ENCODE measurements at places on chromosomes 7 and 10. TPM values are rescaled to one million over a fixed set of nuclear protein-coding genes. Genes with fewer than 3 reads are reported as not detected.

PRTFDC1 gene
- total RNA-seq, result 0.29 TPM

CNNM1 gene
- total RNA-seq, result not detected

WAC gene
- total RNA-seq, result 84.1 TPM

NME8 gene
- total RNA-seq, result not detected

CSGALNACT2 gene
- total RNA-seq, result 27.6 TPM

CEP55 gene
- total RNA-seq, result 2.1 TPM

CPA1 gene
- total RNA-seq, result 6.5 TPM

BEND7 gene
- total RNA-seq, result 11.2 TPM

FOXI2 gene
- not detected for total RNA-seq

RELN gene
- total RNA-seq, result 0.05 TPM

SPACDR gene
- 0.31 TPM for total RNA-seq

SPDYE2B gene
- total RNA-seq, result not detected

TMEM184A gene
- 2.8 TPM for total RNA-seq

ANKRD7 gene
- total RNA-seq, result 2.8 TPM

Measured in myocyte (in vitro differentiated cells).